Stimulated activated CD8-positive, alpha-beta memory T cell treated with anti-CD3 and anti-CD28 coated beads, Interleukin-15, amount 100 ng/mL, for 48 hours (primary cell): ENCODE measurements at places on chromosomes 16 and 17.

DNA sequence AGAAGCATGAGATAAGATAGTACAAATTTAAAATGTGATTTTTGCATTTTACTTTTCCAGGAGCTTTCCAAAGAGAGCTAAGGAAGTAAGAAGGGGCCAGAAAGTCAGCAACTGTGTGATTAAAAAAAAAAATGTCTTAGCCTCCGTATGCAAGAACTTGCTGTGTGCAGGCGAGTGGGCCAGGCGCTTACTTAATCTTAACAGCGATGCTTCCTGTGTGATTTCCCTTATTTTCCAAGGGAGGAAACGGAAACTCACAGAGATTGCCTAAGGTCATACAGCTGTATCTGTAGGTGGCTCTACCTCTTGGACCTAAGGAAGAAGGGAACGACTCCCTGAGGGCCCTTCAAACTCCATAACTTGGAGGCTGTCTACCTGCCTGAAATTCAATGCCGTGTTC lies 11.1 kb downstream of the HS3ST3B1 start:
- no peak for DNase-seq

DNA sequence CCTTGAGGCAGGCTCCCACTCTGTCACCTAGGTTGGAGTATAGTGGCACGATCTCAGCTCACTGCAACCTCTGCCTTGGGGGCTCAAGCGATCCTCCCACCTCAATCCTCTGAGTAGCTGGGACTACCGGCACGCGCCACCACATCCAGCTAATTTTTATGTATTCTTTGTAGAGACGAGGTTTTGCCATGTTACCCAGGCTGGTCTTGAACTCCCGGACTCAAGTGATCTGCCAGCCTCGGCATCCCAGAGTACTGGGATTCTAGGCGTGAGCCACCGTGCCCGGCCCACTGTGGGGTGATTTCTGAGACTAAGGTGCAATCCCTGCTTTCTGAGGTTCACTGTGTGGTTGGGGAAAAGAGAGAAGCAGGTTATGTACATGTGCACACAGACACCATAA lies 12.0 kb upstream of the SLC12A3 start:
- DNase-seq, result no peak

DNA sequence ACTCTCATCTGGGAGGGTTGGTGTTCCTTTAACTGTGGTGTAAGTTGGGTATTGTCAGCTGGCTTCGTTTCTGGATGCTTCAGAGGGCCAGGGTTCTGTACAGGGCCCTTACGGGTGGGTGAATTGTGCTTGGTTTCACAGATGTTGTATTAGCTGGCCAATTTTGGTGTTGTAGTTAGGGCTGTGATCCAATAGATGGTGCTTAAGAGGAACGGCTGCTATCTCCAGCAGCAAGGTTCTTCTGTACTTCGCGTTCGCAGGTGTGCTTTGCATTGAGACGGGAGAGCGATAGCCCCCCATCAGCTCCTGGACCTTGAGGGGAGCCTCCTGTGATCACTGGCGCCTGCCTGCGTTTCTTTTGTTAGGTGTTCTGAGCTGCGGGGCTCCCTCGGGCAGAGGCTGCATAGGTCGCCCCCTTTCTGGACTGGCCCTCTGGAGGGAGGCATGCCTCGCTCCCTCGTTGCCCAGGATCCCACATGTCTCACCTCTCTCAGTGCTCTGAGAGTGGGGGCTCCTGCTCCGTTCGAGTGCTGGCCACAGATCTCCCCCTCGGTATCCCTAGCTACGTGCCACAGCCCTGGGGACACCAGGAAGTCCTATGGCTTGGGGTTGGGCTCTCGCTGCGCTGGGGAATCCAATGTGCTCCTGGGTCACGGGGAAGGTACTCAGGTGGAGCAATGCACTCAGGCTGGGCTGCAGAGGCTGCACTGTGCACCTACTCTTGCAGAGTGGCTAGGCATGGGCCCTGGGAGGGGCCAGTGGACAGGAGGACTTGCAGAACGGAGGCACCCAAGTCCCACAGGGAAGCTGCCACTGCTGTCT lies 837 bp upstream of the PRDM7 start:
- no peak for DNase-seq

GRCh38 chr17:67041941-67042899 lies 2.1 kb upstream of the CACNG1 start:
- DNase-seq, result no peak

DNA sequence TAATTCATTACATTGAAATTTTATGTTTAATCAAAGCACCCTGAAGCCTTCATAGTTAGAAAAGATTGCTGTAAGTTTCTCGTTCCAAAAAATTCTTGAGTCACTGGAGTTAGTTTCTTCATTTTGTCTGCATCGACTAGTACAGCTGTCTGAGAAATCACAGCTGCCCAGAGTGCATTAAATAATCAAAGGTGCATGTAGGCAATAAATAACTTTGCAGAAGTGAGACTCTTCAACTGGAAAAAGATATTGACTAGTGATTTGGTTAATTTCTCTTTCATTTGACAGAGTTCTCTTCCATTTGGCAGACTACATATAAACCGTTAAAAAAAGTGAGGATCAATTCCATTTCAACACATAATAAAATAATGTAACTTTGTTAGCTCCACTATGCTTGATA lies 234.0 kb downstream of the CNTNAP4 start:
- DNase-seq, result no peak

DNA sequence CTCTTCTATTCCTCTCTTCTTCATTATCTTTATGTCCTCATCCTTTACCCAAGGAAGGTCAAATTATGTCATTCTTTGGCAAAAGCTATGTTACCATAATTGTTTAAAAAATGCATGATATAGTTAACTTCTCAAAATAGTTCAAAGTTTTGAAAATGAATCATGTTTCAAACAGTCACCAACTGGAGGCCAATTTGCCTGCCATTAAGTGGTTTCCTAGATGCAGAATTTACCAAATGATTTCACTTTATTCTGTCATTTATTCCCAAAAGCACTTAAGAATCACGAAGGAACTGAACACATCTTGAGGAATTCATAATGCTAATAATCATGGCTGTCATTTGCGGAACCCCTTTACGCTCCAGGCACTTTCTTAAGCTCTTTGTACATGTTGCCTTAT lies 190.9 kb upstream of the CDH11 start:
- no peak for DNase-seq

DNA sequence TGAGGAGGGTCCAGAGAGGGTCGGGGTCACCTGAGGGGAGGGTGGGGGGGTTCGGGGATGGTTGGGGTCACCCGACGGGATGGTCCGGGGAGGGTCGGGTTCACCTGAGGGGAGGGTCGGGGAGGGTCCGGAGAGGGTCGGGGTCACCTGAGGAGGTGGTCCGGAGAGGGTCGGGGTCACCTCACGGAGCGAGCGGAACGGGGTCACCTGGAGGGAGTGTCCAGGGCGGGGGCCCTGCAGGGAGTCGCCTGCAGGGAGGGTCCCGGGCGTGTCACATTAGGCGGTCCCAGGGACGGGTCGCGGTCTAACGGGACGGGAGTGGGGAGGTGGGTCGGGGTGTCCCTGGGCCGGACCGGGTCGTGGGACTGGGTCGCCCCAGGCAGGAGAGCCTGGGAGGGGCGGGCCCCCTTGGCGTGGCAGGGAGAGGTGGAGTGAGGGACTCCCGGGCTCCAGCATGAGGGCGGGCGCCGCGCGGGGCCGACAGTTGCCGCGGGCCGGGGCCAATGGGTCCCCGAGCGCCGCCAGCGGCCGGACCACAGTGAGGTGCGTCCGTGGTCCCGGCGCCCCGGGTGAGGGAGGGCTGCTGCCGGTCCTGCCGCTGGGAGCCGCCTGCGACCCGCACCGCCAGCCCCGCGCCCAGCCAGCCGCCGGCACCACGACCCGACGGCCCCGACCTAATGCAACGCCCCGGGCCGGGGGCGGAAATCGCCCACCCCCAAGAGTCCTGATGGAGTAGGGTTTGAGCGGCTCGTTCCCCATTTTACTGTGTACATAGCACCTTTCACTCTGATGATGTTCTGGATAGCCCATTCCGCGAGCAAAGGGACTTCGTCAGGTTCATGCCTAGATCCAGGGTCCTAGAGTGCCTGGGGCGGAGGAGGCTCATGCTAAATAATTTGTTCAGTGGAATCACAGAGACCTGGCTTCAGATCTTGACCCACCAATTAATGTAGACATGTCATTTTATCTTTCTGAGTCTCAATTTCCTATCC lies 1.2 kb upstream of the ABCA3 start:
- DNase-seq, result no peak

DNA sequence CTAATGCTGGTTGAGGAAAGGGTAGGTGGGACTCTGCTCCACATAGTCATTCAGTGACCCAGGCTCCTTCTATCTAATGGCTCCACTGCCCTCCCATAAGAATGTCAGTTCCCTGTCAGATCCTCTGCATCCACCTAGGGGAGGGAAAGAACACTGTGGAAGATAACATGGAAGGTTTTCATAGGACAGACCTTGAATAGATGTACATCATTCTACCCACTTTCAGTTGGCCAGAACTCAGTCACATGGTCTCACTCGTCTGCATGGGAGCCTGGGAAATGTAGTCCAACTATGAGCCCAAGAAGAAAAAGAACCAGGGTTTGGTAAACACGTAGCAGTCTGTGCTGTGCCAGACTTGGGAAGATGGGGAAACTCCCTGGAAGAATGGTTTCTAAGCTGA lies 27.1 kb upstream of the SCNN1B start:
- no peak for DNase-seq

GRCh38 chr17:65851965-65852736 lies 290.7 kb upstream of the AXIN2 start:
- DNase-seq, result no peak

GRCh38 chr16:10245002-10245401 lies 62.8 kb upstream of the GRIN2A start:
- no peak for DNase-seq

- peak; percentile 55 for DNase-seq
Observed at GRCh38 chr17:6913608-6914443, 82.0 kb upstream of the ALOX12 start.

DNA sequence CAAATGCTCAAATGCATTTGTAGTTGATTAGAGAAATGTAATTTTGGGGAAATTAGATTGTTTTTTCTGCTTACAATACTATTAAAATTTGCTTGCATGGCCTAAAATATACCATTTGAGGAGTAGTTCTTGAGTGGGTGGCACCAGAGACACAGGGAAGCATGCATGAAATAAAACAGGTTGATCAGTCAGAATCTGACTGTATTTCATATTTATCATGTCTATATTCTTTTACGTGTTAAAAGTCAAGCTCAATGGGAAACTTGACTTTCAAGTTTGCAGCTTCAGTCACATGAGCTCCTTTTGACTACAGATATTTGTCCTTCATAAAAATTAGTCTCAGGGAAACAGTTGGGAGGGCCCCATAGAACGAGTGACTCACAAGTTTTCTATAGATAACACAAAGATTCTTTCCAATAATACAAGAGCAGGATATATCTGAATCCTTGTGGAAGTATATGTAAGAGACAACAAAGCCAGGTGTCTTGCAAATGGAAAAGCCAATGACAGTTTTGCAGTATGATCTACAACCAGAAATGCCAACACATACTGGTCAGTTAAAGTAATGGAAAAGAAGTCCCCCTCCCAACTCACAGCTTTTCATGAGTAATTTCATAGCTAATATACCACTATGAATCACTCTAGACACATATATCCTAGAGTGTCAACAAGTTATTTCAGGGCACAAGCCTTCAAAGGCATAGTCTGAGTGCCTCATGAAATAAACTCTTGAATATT lies 42.2 kb upstream of the CORO6 start:
- DNase-seq, result no peak

GRCh38 chr17:63335831-63336230 lies 110.3 kb downstream of the CYB561 start:
- no peak for DNase-seq

- DNase-seq, result no peak
Observed at GRCh38 chr17:66255112-66255511, 25.9 kb upstream of the APOH start.

- DNase-seq, result no peak
Observed at GRCh38 chr16:27748868-27749546, 199.1 kb downstream of the KATNIP start.

DNA sequence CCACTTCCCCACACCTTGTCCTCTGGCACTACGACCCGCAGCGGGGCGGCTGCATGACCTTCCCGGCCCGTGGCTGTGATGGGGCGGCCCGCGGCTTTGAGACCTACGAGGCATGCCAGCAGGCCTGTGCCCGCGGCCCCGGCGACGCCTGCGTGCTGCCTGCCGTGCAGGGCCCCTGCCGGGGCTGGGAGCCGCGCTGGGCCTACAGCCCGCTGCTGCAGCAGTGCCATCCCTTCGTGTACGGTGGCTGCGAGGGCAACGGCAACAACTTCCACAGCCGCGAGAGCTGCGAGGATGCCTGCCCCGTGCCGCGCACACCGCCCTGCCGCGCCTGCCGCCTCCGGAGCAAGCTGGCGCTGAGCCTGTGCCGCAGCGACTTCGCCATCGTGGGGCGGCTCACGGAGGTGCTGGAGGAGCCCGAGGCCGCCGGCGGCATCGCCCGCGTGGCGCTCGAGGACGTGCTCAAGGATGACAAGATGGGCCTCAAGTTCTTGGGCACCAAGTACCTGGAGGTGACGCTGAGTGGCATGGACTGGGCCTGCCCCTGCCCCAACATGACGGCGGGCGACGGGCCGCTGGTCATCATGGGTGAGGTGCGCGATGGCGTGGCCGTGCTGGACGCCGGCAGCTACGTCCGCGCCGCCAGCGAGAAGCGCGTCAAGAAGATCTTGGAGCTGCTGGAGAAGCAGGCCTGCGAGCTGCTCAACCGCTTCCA lies 2.6 kb downstream of the METTL26 start:
- no peak for DNase-seq

DNA sequence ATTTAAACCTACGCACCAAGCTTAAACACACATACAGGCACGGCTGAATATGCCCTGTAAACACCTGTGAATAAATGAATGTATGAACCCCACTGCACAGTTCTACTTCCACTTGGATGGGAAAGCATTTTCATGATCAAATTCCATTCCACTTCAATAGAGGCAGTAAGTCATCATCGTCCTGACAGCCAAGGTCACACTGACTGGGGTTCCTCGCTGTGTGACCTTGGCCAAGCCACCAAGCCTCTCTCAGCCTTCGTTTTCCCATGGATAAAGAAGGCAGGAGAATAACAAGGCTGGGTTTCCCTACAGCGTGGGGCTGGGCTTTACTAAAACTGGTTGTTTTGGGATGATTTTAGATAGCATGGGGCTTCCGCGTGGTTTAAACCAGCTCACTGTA lies 82.8 kb downstream of the TBC1D16 start:
- no peak for DNase-seq

DNA sequence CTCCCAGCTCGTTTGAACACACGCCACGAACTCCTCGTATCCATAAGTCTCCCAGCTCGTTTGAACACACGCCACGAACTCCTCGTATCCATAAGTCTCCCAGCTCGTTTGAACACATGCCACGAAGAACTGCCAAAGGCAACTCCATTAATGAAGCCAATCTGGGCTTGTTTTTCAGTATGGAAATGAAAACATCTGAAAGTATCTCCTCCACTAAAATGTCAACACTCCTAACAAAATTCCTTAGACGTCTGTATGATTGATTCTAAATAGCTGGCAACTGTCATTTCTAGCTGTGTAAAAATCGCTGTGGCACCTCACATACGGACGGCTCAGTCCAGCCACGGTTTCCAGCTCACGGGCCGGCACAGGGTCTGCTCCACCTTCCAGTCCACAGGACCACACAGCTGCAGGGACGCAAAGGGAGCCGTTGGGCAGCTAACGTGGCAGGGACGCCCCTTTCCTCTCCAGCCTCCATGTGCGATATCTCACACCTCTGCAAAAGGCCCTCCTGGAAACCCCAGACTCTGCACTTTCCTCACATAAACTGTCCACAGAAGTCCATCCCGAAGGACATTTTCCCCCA lies 67.1 kb upstream of the METRNL start:
- no peak for DNase-seq

- DNase-seq, result no peak
Observed at GRCh38 chr16:23156946-23157460, 7.8 kb upstream of the USP31 start.
